ENCODE measurements at places on chromosomes 6 and 20.

- DNase-seq: peak; percentile 94
These were observed 40.7 kb downstream of the ZNF451 start for GRCh38 chr6:57130661-57131177.

DNA sequence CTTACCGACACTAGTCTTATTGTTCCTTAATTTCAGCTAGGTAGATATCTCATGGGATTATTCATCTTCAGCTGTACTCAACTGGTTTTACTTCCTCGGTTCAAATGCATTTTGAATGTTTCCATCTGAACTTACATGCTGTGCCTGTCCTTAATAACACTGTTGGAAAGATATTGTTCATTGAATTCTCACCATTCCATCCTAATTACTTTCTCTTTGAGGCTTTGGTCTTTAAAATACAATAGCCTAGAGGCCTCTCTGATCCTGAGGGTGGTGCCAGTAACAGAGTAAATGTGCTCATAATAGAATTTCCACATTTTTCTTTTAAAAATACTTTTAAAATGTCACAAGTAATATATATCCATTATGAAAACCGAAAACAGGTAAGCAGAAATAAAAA, 54.0 kb downstream of the IL20RA start:
- no peak for DNase-seq

DNA sequence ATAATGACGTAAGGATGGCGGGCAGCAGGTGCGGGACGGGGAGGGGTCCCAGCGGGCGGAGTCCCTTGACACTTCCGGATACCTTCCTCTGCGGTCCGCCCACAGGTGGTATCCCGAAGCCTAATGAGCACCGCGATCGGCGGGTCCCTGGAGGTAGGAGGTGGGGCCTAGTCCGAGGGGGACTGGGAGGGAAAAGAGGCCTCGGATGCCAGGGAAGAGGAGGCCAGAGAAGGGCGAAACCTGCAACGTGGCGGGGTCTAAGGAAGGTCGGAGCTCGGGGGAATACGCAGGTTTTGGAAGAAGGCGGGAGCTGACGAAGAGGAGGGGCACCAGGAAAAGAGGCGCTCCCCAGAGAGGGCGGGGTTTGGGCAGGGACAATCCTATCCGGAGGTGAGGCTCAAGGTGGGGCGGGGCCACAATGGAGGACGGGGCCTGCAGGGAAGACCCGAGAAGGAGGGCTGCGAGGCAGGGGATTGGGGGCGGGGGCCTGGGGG, 3.7 kb downstream of the PRSS16 start:
- peak; percentile 75 for DNase-seq

- no peak for DNase-seq
These were observed 165.8 kb downstream of the ZFAND3 start for GRCh38 chr6:37985355-37985754.

DNA sequence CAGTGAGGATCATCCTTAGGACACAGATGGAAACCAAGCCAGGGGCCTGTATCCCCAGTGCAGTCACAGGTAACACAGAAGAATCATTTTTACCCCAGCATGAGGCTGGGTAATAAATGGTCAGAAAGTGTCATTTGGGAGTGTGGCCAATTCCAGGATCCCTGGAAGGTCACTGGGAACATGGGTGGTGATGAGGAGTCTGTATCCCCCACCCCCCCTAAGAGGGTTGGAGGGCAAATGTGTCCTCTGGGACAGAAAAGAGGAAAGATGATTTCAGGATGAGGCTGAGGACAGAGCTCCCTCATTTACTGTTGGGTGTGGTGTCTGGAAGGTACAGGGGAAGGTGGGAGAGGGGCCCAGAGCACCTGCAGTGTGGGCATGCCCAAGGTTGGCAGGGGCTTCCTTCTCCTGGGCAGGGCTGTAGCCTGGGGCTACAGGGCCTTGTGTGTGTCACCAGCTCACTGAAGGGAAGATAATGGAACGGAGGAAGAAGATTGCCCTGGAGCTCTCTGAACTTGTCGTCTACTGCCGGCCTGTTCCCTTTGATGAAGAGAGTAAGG, 34.5 kb downstream of the PLCG1 start:
- no peak for DNase-seq

- DNase-seq: no peak
These were observed 9.1 kb upstream of the PRELID3B start for GRCh38 chr20:59051666-59052185.

- DNase-seq: no peak
These were observed 5.9 kb downstream of the RPS6KA2 start for GRCh38 chr6:166621114-166621540.

GRCh38 chr20:48460681-48461080, 367.1 kb downstream of the PREX1 start:
- DNase-seq: no peak

DNA sequence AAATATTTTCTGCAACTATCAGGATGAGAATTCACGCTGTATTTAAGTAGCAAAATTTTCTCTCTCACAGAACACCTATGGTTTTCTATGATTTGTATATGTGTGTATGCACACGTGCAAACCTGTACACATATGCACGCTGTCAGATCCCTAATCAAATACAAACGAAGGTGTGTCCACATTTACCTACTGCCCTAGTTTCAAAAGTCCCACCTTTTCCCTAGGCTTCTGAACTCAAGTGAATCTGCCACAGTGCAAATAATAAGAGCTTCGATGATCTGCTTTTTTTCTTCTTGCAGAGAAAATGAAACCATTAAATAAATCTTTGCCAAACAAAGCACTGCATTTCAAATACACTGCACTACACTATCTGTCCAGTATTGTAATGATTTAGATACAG, 6.5 kb downstream of the HIVEP2 start:
- DNase-seq: no peak

- DNase-seq: no peak
These were observed 29.2 kb downstream of the ATP9A start for GRCh38 chr20:51738877-51739447.

DNA sequence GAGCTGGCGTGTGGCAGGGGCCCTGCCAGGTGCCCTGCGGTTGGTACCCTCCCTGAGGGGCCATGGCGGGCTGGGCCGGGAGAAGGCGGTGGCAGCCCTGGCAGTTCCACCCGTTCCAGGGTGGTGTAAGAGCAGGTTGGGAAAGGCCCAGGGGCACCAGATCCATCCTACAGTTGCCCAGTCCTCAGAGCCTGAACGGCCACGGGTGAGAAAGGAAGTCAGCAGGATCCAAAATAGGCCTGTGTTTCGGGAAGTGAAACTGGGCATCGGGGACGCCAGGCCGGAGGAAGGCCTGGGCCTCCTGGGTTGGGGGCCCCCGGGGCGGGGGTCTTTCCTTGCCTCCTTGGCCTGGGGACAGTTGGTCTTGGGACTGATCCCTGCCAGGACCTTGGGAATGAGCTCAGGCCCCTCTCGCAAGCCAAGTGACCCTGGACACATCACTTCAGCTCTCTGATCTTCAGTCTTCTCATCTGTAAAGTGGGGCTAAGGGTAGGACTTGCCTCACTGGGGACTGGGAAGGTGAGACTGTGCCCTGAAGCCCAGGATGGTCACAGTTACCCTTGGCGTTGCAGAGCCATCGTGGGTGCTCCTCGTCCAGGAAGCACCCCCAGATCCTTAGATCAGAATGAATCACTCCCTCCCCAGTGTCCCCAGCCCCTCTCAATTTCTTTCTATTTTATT, 18.1 kb upstream of the NOL4L start:
- DNase-seq: peak; percentile 32

GRCh38 chr6:151023342-151023741, 157.8 kb downstream of the MTHFD1L start:
- DNase-seq: no peak

GRCh38 chr6:19979059-19979458, 141.9 kb downstream of the ID4 start:
- DNase-seq: no peak

DNA sequence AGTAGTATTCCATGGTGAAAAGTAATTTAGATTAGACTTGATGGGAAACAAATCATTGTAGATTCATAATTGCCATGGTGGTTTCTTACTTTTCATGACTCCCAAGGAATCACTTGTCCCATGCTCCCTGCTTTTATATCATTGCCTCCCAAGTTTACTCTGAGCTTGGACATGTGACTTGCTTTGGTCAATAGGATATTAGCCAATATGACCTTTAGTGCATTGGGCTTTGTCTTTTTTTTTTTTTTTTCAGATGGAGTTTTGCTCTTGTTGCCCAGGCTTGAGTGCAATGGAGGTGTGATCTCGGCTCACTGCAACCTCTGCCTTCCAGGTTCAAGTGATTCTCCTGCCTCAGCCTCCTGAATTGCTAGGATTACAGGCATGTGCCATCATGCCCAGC, 15.5 kb upstream of the SMAP1 start:
- DNase-seq: no peak

DNA sequence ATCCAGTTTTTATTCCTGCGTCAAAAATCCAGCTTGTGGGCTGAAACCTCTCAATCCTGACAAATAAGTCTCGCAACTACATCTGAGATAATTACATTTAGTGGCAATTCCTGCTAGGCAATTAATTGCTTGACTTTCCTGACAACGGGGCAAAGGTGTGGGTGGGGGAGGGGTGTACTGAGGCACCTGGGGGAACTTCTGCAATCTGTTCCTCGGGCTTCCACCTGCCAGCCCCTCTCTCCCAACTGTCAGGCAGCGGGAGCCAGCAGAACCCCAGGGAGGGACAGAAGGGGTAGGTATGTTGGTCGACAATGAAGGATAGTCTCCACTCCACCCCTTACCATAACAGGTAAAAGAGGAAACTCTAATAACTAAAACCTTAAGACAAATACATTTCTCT, 6.8 kb downstream of the C6orf52 start:
- DNase-seq: no peak

GRCh38 chr20:6636209-6637159, 131.0 kb upstream of the BMP2 start:
- DNase-seq: peak; percentile 77

GRCh38 chr20:8645326-8645725, 423.6 kb upstream of the PLCB4 start:
- peak; percentile 62 for DNase-seq

- DNase-seq: no peak
These were observed 59.0 kb downstream of the HIVEP1 start for GRCh38 chr6:12071064-12071615.

- no peak for DNase-seq
These were observed 17.5 kb downstream of the PIM1 start for GRCh38 chr6:37187321-37188022.

DNA sequence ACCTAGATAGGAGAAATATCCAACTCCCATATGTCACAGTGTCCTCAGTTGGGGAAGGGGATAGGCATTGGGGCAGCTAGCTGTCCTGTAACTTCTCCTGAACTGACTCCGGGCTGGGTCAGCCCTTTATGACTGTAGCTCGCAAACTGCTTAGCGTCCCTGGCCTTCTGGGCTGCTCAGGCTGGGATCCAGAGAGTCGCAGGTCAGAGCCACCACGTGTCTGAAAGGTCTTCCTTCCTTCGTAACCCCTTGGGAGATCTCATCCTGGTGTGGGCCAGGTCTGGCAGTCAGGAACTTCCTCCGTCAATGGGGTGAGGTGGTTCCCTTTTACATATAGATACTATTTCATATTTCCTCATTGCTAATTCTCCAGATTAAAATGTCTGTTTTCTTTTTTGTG, 28.8 kb upstream of the HINT3 start:
- no peak for DNase-seq

DNA sequence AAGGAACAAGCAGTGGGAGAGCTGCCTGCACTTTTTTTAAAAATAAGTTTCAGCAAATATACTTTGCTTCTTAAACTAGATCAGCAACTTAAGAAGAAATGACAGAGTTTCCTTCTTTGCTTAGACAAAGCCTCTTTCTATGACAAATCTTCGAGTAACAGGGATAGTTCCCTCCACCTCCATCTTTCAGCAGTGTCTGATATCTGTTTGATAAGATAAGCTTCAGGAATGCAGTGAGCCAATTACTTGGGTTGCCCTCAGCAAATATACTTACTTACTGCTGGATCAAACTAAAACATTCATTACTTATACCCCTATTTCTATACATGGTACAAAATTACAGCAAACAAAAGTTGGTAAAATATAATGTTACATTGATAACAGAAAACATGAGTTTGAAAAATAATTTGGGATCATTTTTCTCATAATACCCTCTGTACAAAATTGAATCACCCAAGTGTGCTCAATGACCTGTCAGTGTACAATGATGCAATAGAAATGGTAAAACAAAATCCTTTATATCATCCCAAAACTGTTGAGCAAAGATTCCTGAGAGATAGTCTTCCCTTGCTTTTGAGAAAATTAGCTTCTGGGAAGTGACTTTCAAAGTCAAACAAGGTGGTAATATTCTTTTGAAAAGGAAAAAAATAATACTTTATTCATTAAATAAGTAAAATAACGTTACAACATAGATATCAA, 24.5 kb downstream of the FRK start:
- no peak for DNase-seq

- DNase-seq: no peak
These were observed 813.3 kb downstream of the HACE1 start for GRCh38 chr6:104046426-104046825.

- DNase-seq: no peak
These were observed 38.5 kb upstream of the GCLC start for GRCh38 chr6:53583451-53583850.
